ENCODE measurements at places on chromosomes 11 and 22. TPM values are rescaled to one million over a fixed set of nuclear protein-coding genes. Genes with fewer than 3 reads are reported as not detected.

Gene PDE2A
- 5.6 TPM for total RNA-seq

Gene ALG12
- 43.5 TPM for total RNA-seq

Gene C22orf42
- total RNA-seq, result not detected

Gene NUCB2
- 111 TPM for total RNA-seq

Gene SLC16A8
- total RNA-seq, result not detected
